ENCODE measurements at places on chromosomes 6 and 20.

GRCh38 chr6:85134172-85134571 lies 315.7 kb upstream of the NT5E start:
- DNase-seq, result no peak

DNA sequence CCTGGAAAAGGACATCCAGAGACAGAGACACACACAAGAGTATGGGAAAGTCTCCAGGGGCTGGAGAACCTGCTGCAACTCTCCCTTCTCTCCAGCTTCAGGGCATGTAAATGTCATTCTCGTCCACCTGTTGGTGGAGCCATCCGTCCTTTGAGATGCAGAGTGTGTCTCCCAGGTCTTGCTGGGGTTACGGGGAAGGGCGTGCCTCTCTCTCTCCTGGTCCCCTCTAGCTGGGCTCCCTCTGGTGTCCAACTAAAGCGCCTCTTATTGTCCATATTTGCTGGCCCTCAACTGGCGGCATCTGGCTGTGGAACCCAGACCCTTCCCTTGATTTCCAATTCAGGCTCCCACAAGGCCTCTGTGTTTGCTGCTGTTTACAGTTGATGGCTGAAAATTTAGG lies 244.1 kb downstream of the BMP7 start:
- DNase-seq, result no peak

GRCh38 chr6:44892579-44892978 lies 435.6 kb upstream of the RUNX2 start:
- DNase-seq, result no peak

DNA sequence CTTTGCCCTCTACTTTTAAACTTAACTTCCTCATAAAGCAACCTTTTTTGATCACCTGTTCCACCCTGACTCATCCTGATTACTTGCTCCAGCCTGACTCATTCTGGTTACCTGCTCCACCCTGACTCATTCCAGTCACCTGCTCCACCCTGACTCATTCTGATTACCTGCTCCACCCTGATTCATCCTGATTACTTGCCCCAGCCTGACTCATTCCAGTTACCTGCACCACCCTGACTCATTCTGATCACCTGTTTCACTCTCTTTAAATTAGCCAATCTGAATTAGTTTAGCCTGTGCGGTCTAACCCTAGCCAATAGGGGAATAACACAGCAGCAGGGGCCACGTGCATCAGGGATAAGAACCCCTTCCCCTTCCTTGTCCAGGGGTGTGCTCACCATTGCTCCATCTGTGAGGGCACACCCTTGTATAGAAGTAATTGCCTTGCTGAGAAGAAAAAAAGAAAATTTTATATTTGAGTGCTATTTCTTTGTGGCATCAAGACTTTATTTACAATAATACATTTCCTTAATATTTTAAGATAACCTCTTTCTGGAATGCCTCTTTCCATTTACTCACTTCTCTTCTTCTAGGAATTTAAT lies 17.9 kb downstream of the HLA-G start:
- DNase-seq, result no peak

GRCh38 chr20:43442282-43442880 lies 15.3 kb upstream of the SRSF6 start:
- DNase-seq, result no peak

DNA sequence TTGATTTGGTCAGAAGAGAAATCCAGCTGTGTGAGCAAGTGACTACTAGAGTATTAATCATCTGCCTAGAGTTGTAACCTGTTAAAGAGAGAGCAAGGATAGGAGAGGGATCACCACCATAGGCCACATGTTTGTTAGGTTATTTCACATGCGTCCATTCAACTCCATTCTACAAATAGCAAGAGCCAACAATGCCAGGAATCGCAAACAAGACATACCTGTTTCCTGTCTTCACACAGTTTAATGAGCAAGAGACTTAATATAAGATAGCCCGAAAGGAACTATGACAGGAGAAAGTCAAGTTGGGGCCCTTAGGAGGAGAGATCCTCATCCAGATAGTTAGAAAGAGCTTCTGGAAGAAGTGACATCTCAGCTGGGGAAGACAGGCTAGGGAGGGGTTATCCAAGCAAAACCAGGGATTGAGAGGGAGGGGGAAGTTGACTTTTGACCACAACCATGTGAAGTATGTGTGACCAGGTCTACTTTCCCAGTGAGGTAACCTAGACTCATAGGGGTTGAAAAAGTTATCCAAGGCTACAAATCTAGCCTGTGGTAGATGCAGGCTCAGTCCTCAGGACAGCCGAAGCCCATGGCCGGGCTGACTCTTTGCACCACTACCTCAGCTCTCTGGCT lies 147.4 kb downstream of the ALDH8A1 start:
- no peak for DNase-seq

All from stimulated activated CD8-positive, alpha-beta memory T cell treated with anti-CD3 and anti-CD28 coated beads, Interleukin-12 subunit alpha, Interleukin-12 subunit beta, amount 100 ng/mL, for 4 hours (primary cell).